Stimulated activated CD4-positive, alpha-beta T cell treated with anti-CD3 and anti-CD28 coated beads, TNF-alpha, amount 100 ng/mL, for 48 hours (primary cell): ENCODE measurements at places on chromosomes 11 and 22.

GRCh38 chr11:88404932-88405710 is 67.6 kb upstream of the CTSC start:
- DNase-seq: no peak

DNA sequence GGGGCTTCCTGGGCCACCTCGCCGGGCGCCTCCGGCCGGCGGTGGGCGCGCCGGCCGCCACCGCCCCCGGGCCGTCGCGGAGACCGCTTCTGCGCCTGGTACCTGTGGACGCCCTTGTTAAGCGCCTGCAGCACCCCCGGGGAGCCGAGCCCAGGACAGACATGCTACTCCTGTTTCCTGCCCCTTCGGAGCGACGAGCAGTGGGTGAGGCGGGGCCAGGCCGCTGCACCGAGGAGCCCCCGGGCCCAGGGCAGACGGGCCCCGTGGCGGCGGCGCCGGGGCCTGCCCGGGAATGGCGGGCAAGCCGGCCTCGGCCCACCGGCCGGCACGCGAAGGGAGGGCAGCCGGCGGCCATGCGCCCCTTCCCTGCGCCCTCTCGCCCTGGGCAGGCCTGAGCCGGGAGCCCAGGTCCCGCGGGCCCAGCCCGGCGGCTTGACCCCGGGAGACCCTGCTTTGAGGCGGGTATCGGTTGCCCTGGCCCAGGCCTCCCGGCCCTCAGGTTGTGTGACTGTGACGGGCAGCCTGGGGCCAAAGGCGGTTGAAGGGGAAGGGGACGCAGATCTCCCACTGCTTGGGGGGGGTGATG is 789 bp upstream of the KDM2A start:
- DNase-seq: no peak

- no peak for DNase-seq
Observed at GRCh38 chr11:117835576-117835975, 11.0 kb upstream of the FXYD2 start.

- no peak for DNase-seq
Observed at GRCh38 chr11:45262900-45263299, 23.2 kb downstream of the SYT13 start.

DNA sequence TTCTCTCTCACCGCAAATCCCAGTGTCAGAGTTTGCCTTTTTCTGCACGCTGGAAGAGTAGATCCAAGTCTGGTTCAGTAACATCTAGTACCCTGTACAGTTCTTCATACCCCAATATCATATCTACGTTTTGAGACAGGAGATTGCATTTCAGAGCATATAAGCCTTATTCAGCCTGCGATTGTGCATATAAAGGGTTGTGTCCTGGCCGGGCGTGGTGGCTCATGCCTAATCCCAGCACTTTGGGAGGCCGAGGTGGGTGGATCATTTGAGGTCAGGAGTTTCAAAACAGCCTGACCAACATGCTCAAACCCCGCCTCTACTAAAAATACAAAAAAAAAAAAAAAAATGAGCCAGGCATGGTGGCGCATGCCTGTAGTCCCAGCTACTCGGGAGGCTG is 104.9 kb downstream of the MTNR1B start:
- no peak for DNase-seq

DNA sequence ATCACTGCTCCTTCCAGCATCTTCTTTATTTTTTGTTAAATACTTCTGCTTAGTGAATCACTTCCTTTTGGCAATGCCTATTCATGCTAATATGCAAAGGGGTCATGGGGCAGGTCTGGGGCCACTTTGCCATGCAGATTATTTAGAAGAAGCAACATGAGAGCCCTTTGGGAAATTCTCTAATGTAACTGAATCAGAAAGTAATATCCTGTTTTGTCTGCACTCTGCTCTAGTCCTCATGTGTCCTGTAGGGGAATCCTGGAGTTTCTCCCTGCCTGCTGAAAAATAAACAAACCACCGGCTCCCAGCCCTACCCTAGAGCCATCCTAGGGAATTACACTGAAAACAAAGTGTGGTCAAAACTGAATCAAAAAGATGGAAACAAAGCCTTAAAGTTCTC is 176.5 kb upstream of the POU2AF2 start:
- DNase-seq: no peak

GRCh38 chr22:50684501-50684900 is 11.9 kb downstream of the SHANK3 start:
- DNase-seq: no peak

- DNase-seq: no peak
Observed at GRCh38 chr22:19664406-19664805, 49.9 kb upstream of the SEPTIN5 start.

DNA sequence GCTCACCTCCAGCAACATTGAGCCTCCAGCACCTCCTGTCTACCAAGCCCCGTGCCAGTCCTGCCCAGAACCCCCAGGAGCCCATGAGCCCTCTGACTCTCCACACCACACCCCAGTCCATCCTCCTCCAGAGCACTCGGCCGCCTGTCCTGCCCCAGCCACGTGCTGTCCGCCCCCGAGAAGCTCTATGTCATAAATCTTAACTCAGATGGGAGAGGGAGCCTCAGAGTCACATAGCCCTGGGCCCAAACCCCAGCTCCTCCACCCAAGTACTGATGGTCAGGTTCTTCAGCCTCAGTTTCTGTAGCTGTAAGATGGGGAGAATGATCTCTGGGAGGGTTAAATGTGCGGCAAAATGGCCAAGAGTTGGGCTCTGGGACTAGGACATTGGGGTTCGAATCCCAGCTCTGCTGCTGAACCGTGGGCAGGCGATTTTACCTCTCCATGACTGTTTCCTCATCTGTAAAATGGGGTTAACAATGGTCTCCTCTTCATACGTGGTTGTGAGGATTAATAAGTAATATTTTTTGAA is 27.8 kb downstream of the CYTH4 start:
- no peak for DNase-seq

DNA sequence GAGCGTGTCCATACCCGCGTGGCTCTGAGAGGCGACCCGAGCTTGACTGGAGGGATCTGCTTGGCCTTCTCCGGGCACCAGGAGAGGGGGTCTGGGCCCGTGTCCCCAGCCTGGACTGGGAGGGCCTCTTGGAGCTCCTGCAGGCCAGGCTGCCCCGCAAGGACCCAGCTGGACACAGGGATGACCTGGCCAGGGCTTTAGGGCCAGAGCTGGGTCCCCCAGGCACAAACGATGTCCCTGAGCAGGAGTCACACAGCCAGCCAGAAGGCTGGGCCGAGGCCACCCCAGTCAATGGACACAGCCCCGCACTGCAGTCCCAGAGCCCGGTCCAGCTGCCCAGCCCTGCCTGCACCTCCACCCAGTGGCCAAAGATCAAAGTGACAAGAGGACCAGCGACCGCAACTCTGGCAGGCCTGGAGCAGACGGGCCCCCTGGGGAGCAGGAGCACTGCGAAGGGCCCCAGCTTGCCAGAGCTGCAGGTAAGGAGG is 38.2 kb downstream of the TRIOBP start:
- no peak for DNase-seq

DNA sequence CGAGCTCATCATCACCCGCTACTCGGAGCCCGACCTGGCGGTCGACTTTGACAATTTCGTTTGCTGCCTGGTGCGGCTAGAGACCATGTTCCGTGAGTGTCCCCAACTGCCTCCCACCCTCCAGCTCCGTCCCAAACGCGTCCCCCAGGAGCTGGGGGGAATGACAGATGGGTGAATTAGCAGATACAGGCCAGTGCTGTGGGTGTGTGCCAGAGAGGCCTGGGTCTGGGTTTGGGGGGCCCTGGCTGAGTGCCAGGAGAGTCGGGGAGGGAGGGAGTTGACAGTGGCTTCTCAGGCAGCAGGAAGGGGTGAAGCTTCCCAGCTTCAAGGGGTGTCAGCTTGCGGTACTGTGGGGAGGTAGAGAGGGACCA is 28.6 kb downstream of the CAPN1 start:
- no peak for DNase-seq

GRCh38 chr11:62896049-62896448 is 15.4 kb downstream of the SLC3A2 start:
- no peak for DNase-seq

DNA sequence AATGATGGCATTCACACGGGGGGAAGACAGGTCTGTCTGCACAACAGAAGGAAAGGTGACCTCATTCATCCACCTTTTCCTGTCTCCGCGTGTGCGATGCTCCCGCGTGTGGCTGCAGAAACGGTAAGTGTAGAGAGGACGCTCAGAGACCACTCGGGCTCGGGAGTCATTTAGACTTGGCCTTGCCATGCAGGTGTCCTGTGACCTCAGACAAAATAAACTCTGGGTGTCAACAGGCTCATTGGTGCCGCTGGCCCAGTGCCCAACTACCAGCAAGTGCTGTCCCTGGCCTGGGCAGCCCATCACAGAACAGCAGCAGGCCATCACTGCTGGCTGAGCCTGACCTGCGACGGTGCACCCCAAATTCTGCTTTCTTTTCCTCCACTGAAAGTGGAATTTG is 48.1 kb upstream of the ARFGAP3 start:
- DNase-seq: no peak

GRCh38 chr11:46778416-46778815 is 59.4 kb downstream of the F2 start:
- no peak for DNase-seq

- DNase-seq: no peak
Observed at GRCh38 chr22:34567367-34567766, 498.6 kb upstream of the ISX start.

GRCh38 chr22:50115693-50116092 is 25.9 kb downstream of the MOV10L1 start:
- DNase-seq: no peak

DNA sequence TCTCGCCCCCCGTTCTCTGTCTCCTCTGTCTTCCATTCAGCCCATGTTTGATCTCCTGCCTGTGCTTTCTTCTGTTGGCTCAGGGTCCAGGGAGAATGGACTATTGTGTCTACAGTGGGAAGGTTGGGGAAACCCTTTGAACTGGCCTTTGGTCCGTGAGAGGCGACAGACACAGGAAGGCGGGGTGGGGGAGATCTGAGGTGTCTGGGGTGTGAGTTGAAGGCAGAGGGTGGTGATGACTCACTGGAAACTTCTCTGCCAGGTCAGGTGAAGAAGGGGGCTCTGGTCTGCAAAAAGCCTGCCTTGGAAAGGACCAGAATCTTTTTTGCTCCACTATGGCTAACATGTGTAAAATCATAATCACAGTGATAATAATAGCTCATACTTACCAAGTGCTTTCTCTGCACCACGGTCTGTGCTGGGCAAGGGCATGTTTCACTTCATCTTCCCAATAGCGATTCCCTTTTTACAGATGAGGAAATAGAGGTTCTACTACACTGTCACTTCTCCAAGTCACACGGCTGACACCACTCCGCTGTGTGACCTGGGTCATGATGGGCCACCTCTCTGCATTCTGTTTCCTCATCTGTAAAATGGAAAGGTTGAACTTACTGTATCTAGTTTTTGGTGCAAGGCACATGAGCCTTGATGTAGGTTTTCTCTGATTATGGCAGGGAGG is 99.8 kb upstream of the ALX4 start:
- DNase-seq: no peak

- DNase-seq: no peak
Observed at GRCh38 chr11:16184588-16184987, 171.8 kb downstream of the SOX6 start.

DNA sequence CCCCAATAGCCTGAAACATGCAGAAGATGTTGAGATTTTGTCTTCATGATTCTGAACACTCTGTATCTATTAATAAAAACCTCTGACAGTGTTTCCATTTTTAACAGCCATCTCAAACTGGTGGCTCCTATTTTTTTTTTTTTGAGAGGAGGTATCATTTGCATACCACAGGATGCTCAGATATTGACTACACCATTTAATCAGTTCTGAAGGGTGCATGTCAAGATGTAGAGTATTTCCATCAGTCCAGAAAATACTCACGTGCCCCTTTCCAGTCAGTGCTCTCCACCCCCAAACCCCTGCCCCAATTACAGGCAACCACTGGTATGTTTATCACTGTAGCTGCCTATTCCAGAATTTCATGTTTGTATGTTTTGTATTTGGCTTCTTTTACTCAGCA is 85.3 kb upstream of the SORL1-AS1 start:
- no peak for DNase-seq

DNA sequence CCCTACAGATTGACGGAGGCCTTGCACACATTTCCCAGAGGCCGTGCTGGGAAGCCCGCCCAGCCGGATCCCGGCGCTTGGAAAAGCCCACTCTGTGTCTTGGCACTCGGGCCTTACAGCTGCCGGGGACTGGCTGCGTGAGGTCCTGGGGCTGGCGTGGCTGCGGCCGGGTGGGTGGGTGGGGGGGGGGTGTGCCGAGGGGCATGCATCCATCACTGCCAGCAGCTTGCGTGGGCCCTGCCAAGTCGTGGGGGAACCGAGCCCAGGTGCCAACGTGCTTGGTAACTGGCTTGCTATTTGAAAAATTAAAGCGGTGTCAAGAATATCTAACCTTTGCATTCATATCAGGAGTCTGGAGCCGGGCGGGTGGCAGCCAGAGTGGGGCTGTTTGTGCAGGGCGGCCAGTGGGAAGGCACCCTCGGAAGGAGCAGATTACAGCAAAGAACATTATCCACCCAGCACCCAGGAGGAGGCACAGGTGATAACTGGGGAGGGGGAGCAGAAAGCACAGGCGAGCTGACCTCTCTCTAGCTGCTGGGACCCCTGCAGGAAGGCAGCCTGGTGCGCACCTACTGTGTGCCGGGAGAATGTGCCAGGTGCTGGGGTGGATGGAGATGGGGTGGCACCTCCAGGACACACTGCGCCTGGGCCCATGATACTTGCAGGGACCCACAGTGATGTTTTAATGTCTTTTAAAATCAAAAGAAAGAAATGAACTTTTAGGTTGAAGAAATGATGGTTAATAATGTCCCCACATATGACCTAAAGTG is 28.5 kb upstream of the SMIM38 start:
- no peak for DNase-seq

- DNase-seq: no peak
Observed at GRCh38 chr11:106853850-106854401, 164.3 kb downstream of the GUCY1A2 start.

DNA sequence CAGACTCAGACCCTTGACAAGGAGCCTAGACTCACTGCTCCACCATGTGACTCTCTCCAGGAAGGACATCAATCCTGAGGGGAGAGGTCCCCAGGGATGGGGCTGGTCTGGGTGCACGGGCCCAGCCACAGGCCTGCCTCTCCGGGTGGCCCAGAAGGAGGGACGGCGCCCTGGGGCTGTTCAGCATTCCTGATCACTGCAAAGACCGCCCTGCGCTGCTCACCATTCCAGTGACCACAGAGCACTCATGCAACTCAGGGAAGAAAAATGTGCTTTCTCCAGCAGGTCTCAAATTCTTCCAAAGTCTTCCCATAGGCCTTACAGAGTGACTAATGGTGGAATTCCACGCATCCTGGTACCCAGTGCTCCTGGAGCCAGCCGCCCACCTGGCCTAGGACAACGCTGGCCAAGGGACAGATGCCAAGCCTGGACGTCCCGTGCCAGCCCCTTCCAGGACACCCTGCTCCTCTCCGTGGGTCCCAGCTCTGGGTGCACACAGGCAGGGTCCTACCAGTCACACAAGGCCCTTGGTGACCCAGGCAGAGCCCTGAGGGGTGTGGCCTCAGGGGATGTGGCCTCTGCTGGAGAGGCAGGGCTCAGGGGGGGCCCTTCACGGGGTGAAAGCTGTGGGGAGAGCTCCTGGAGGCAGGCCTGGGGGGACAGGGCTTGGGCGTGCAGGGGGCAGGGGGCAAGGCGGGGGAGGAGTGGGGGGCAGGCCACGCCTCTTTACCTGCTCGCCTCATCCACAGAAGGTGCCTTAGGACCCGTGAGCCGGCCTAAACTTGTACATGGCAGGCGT is 178.8 kb downstream of the IGLL1 start:
- DNase-seq: no peak

- DNase-seq: no peak
Observed at GRCh38 chr11:73716153-73717056, 44.5 kb downstream of the RAB6A start.
